Stimulated activated naive B cell treated with anti-CD40 and anti-IgM and Interleukin-4, amounts not matched to agents 10 μg/mL and 1 μg/mL and 100 μg/mL, for 72 hours (primary cell): ENCODE measurements at places on chromosomes 1 and 21.

- H3K27ac ChIP-seq, result no peak overlapping the region
- peaks cover 2% of the 10 kb centered on the region for H3K36me3 ChIP-seq
- H3K4me3 ChIP-seq, result no peak overlapping the region
Measured at GRCh38 chr1:231616667-231617066, 9.9 kb upstream of the DISC1 start.

- DNase-seq, result no peak
- H3K27me3 ChIP-seq, result peaks cover 11% of the 10 kb centered on the region
- H3K4me1 ChIP-seq, result no peaks in the 10 kb centered on the region
- no peaks in the 10 kb centered on the region for H3K36me3 ChIP-seq
- no peak overlapping the region for H3K4me3 ChIP-seq
Measured at GRCh38 chr1:182703539-182703938, 19.2 kb upstream of the RGS8 start.

- H3K4me1 ChIP-seq, result peaks cover 10% of the 10 kb centered on the region
- H3K27ac ChIP-seq, result peak overlapping the region; percentile 39
- no peak for DNase-seq
- no peak overlapping the region for H3K4me3 ChIP-seq
Measured at GRCh38 chr1:35924838-35925237, 6.1 kb upstream of the AGO3 start.

DNA sequence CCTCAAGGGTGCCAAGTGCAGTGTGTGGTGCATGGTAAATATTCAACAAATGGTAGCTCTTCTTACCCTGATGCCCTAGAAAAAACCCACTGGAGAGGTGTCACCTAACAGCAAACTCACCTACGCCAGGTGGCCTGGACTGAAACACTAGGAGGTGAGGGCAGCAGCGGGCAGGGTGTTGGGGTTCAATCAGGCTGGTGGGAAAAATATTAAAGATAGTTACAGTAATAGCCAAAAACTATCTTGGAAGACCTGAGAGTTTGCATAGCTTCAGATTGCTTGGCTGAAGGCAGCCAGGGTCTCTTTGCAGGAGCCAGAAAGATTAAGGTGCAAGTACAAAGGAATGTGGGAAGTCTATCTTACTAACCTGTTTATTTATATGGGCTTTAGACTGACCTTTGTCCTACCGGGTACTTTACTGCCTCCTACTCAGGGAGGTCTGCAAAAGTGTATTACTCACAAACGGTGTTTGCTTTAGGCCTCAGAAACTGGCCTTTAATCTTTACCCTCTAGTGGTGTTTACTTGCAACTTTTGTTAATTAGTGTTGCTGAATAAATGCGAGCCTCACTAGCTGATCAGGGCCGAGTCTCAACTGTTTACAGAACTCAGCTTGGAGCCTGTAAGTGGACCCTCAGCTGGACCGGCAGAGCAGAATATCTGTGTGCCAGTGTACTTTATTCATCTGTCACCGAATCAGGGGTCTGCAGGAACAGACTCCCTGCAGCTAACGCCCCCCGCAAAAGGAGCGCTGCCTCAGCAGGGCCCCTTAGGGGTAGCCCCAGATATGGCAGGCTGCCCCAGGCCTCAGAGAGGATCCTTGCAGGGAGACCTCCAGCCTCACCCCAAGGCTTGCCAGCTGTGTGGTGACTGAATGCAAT lies 63.9 kb downstream of the SYF2 start:
- no peaks in the 10 kb centered on the region for H3K4me1 ChIP-seq
- H3K36me3 ChIP-seq, result no peaks in the 10 kb centered on the region
- no peak for DNase-seq
- H3K4me3 ChIP-seq, result no peak overlapping the region

DNA sequence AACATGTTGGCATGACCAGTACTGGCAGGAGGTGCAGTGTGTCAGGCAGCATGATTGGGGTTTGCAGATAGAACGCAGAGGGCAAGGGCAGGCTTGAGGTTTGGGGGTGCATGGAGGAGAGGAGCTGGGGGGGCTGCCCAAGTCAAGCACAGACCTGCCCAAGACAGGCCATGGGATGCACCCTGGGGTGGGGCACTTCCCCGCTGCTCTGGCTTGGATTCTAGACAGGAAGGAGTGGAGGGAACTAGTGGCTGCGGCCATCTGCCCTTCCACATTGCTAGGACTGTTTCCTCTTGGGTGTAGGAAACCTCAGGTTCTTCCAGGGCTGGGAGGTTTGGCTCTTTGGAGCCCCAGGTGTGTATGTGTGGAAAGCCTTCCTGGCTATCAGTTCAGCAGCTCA lies 3.0 kb downstream of the PDXK start:
- H3K4me1 ChIP-seq, result peaks cover 56% of the 10 kb centered on the region
- peaks cover 15% of the 10 kb centered on the region for H3K36me3 ChIP-seq
- no peaks in the 10 kb centered on the region for H3K27me3 ChIP-seq

GRCh38 chr1:192489748-192490147 lies 85.8 kb upstream of the RGS1 start:
- H3K27me3 ChIP-seq, result peaks cover 13% of the 10 kb centered on the region
- H3K4me3 ChIP-seq, result no peak overlapping the region
- H3K36me3 ChIP-seq, result no peaks in the 10 kb centered on the region
- no peaks in the 10 kb centered on the region for H3K4me1 ChIP-seq

- H3K4me1 ChIP-seq, result peaks cover 39% of the 10 kb centered on the region
- DNase-seq, result no peak
- no peak overlapping the region for H3K4me3 ChIP-seq
- peaks cover 48% of the 10 kb centered on the region for H3K27me3 ChIP-seq
Measured at GRCh38 chr1:166944186-166944967, 31.0 kb downstream of the ILDR2 start.

- H3K4me1 ChIP-seq, result peaks cover 15% of the 10 kb centered on the region
- H3K36me3 ChIP-seq, result no peaks in the 10 kb centered on the region
- peak overlapping the region; percentile 67 for H3K27ac ChIP-seq
- DNase-seq, result peak; percentile 24
- H3K27me3 ChIP-seq, result peaks cover 9% of the 10 kb centered on the region
- H3K4me3 ChIP-seq, result no peak overlapping the region
Measured at GRCh38 chr1:222048094-222048595, 306.3 kb upstream of the DUSP10 start.

GRCh38 chr1:230270559-230271281 lies 155.4 kb downstream of the PGBD5 start:
- H3K4me1 ChIP-seq, result peaks cover 59% of the 10 kb centered on the region
- peak overlapping the region; percentile 72 for H3K27ac ChIP-seq
- H3K4me3 ChIP-seq, result peak overlapping the region; percentile 60
- peak; percentile 57 for DNase-seq
- H3K27me3 ChIP-seq, result no peaks in the 10 kb centered on the region

DNA sequence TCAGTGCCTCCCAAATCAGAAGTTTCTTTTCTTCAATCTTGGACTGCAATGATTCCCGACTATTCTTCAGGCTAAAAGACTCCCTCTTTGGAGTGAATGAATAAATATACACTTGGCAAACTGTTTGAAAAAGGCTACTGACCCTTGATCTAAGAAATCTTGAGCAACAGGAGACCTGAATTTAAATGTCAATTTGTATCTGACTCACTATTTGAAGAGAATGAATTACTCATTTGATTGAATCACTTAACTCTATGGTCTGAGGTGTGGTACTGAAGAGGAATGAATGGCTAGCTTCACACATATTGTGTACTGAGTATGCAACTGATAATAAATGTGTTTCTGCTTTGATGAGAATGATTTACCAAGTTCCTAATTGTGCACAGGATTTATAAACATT lies 4.6 kb upstream of the SMG7 start:
- H3K27me3 ChIP-seq, result peaks cover 10% of the 10 kb centered on the region
- no peak overlapping the region for H3K4me3 ChIP-seq
- no peak overlapping the region for H3K27ac ChIP-seq
- no peak for DNase-seq
- H3K4me1 ChIP-seq, result peaks cover 7% of the 10 kb centered on the region

DNA sequence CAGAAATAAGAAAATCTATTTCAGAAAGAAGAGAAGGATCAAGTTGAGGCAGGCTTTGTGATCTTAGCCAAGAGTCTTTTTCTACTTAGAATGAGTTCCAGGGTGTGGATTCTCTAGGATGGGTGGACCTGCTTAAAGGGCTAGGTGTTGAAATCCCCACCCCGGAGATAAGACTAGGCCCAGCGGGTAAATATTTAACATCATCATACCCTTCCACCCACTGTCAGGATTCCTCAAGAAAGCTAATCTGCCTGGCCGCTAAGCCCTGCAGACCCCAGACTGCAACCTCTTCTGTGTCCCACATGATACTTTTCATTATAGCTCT lies 5.8 kb downstream of the IGSF9 start:
- no peak overlapping the region for H3K4me3 ChIP-seq
- no peak for DNase-seq
- peaks cover 13% of the 10 kb centered on the region for H3K27me3 ChIP-seq
- no peaks in the 10 kb centered on the region for H3K36me3 ChIP-seq
- peaks cover 45% of the 10 kb centered on the region for H3K4me1 ChIP-seq
- no peak overlapping the region for H3K27ac ChIP-seq
